A549 treated with ZK216348 at 1 μM for 4 hours (cell line): ENCODE measurements at places on chromosomes 1 and 21. TPM values are rescaled to one million over a fixed set of nuclear protein-coding genes. Genes with fewer than 3 reads are reported as not detected.

OR2T29 gene
- not detected in 5 replicates for total RNA-seq

DDAH1 gene
- total RNA-seq, result 4.4 to 8.5 TPM (median 8.0 TPM) in 5 replicates

PI4KB gene
- total RNA-seq, result 21.8 to 29.0 TPM (median 27.3 TPM) in 5 replicates

AJAP1 gene
- not detected in 5 replicates for total RNA-seq

GPR161 gene
- 8.7 to 21.3 TPM (median 16.4 TPM) in 5 replicates for total RNA-seq

TAS1R1 gene
- not detected in 5 replicates for total RNA-seq

TMEM82 gene
- not detected in 5 replicates for total RNA-seq

ABCB10 gene
- 14.4 to 21.0 TPM (median 18.5 TPM) in 5 replicates for total RNA-seq

HSPA6 gene
- total RNA-seq, result 1.1 to 10.4 TPM (median 2.8 TPM) in 5 replicates

C1orf94 gene
- total RNA-seq, result not detected in 5 replicates
